ENCODE measurements at places on chromosomes 5 and 9.

DNA sequence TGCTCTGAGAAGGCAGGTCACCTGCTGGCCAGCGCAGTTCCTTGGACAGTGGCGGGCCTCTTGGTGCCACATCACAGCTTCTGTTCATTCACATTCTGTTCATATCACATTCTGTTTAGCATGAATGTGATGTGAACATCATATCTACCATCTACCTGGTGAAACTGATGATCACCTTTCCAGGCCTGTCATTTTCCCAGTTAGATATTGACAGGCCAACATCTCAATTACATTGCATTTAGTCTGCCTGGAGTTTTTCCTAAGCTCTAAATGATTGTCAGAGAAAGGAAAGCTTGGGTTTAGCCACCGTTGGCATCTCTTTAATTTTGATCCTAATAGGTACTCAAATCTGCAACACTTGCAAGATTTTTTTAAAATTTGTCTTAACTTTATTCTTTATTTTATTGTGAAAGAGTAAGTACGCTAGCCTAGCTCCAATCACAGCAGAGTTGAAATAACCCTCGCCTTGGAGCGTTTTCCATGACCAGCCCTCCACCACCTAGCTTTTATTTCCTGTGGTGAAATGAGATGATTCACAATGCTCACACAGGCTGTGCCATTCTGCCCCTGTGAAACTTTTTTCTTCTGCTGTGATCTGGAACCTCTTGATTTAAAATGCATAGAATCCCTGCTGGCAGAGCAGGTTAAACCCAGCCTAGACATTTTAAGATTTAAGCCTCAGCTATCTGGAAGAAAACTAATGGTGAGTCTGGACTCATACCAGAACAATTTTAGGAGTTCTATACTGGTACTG, 225.0 kb downstream of the ESM1 start:
- DNase-seq = no peak

- no peak for DNase-seq
Observed at GRCh38 chr9:136329211-136329627, 1.9 kb downstream of the GPSM1 start.

DNA sequence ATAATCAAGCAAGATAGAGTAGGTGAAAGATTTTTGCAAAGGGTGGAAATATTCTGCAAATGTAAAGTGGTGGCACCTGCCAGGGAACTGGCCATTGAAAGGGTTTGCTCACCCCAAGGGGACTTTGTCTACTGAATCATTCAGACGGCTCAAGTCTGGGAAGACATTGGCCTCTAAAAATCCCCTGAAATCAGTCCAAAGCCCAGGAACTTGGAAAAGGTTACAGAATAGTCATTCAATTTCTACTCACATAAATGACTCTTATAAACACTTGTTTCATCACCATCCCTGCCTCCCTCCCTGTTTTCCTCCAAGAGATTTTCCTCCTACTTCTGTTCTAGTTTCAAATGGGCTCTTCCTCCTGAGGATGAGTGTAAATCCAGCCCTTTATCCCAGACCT, 28.5 kb downstream of the ZNF366 start:
- DNase-seq = no peak

DNA sequence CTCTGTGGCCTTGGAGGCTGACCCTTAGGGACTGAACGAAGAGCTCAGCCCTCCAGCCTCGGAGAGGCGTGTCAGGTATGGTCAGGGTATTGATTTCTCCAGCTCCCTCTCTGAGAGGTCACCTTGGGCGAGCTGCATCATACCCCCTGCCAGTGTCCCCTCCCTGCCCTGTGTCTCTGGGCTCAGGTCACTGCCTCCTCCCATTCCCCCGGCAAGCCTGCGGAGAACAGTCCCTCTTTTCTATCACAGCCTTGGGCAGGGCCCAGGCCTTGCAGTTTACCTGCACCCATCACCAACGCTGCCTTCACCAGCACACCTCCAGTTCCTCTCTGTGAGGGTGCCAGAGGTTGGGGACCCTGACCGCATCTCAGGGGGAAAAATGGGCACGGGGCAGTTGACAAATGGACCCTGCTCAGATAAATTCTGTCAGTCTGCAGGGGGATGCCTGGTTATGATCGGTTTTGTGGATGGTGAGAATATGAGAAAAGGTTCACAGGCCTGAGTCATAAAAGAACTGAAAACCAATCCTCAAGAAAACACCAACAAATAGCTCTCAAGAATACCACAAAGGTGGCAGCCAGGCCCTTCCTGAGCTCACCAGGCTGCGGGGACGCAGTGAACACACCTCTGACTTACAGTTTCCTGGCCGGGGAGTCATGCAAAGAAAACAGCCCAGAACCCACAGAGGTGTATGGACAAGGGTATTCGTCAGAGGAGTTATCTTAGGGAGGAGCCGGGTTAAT, 24.7 kb upstream of the RXRA start:
- DNase-seq = no peak

DNA sequence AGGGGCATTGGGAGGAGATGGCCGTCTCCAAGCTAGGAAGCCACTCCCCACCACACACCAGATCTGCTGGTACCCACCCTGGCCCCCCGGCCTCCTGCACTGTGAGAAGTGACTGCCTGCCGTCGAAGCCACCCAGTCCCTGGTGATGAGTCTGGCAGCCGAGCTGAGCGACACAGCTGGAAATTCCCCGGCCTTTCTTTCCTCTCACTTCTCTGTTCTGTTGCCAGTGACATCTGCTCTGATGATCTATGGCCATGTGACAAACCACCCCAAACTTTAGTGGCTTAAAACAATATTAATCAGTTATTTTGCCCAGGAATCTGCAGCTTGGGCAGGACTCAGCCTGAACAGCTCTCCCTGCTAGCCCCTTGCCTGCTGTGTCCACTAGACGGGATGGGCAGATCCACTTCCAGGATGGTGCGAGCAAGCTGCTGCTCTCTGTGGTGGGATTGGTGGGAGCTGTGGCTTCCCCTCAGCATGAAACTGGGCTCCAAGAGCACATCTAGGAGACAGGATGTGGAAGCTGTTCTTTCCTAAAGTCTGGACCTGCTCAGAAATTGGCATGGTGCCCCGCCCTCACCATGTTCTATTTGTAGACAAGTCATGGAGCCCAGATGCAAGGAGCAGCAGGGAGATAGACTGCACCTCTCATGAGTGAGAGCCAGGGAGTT, 211.2 kb downstream of the GADD45G start:
- DNase-seq = no peak

- no peak for DNase-seq
Observed at GRCh38 chr5:173434270-173434669, 106.1 kb upstream of the STC2 start.
